ENCODE measurements at places on chromosomes 5 and 9.

GRCh38 chr9:16368237-16369087 lies 502.0 kb downstream of the BNC2 start:
- no peak for DNase-seq

DNA sequence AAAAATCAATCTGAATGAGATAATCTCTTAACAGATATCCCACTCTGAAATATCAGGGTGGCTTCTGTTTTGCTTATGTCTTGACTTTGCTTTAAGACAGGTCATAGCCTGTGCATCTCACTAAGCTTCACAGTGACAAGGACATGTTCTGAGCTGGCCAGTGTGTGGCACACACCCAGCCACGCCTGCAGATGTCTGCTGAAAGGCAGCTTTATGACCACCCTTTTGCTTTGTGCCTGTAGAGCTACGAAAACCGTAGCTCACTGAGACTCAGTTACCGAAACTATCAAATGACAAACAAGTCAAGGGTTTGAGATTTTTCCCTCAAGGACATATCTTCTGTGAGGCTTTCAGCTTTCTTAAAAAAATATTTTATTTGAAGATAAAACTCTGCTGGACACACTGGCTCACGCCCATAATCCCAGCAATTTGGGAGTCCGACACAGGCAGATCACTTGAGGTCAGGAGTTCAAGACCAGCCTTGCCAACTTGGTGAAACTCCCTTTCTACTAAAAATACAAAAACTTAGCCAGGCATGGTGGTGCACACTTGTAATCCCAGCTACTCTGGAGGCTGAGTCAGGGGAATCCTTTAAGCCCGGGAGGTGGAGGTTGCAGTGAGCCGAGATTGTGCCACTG lies 233.2 kb downstream of the SPATA31A1 start:
- DNase-seq = no peak

DNA sequence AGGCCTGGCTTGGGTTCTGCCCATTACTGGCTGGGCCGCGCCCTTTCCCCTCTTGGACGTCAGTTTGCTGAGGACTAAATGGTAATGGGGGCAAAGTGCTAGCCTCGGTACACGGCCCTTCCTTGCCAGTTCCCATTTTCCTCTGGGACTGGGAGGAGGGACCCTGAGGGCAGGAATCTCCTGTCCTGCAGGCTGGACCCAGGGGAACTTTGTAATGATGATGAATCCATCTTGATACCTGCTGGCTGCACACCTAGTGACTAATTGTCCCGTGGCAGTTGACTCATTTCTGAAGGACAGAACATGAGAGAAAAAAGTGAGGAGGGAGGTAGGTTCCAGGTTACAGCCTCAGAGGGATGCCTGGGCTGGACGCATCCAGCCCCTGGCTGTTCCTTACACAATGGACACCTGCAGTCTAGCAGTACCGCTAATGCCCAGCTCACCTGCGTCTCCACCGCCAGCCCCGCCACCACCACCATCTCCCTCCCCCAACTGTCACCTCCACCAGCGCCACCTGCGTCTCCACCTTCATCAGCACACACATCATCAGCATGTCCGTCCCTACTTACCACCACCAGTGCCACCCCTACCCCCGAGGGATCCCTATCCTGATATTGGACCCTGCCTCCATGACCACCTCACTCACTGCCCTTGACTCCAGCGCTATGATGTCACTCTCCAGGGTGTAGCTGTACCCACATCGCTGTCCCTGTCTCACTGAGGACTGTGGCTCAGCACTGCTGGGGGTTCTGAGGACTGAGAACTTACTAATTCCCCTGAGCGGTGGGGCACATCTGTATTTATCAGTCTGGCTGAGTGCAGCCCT lies 4.3 kb downstream of the CDHR2 start:
- no peak for DNase-seq

DNA sequence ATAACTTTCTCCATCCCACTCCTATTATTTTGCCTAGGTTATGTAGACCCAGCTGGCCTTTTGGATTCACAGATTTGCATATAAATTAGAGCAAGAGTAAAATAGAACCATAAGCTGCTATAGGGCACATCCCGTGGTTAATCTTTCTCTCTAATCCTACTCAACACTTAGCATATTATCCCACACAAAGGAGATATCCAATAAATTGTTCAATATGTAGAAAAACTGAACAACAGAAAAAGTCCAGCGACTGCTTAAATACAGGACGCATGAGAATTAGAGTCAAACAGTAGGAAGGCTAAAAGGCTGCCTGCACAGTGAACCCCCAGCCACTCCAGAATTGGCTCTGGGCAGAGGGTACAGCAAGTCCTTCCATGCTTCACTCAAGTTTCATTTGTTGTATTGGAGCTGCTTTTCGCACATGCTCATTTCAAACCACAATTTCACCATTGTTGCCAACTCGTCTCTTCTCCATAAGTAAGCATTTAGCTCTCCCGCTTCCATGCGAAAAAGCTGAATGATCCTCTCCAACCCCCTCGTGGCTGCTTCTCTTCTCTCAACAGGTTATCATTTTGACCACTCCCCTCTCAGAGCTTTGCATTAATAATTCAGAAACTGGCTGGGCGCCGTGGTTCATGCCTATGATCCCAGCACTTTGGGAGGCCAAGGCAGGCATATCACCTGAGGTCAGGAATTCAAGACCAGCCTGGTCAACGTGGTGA lies 14.1 kb upstream of the IQGAP2 start:
- no peak for DNase-seq

- DNase-seq = no peak
Observed at GRCh38 chr9:110821064-110821463, 152.5 kb downstream of the MUSK start.

GRCh38 chr9:130209422-130209821 lies 37.2 kb downstream of the NCS1 start:
- DNase-seq = no peak

DNA sequence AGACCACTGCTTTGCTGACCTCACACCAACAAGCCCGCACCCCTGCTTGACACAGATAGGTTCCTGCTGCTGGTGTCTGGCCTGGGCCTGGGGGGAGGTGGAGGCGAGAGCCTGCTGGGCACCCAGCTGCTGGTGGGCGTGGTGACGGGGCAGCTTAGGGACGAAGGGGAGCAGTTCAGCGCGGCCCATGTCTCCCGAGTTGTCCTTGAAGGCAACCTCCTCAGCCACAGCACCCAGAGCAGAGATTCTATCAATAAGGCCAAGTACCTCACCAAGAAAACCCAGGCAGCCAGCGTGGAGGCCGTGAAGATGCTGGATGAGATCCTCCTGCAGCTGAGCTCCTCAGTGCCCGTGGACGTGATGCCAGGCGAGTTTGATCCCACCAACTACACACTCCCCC lies 313.3 kb downstream of the NR2F1-AS1 start:
- no peak for DNase-seq
